ENCODE measurements at places on chromosomes 1 and 21. TPM values are rescaled to one million over a fixed set of nuclear protein-coding genes. Genes with fewer than 3 reads are reported as not detected.

Gene DDR2
- total RNA-seq, result 33.7 TPM

GRCh38 chr1:115343200-115343737 is 5.2 kb upstream of the NGF start:
- no peak for DNase-seq
- peaks cover 18% of the 10 kb centered on the region for H3K4me1 ChIP-seq
- no peak overlapping the region for H3K27ac ChIP-seq
- H3K36me3 ChIP-seq, result no peaks in the 10 kb centered on the region
- H3K4me3 ChIP-seq, result no peak overlapping the region

- no peaks in the 10 kb centered on the region for H3K36me3 ChIP-seq
- DNase-seq, result no peak
- peaks cover 7% of the 10 kb centered on the region for H3K4me1 ChIP-seq
- no peak overlapping the region for H3K4me3 ChIP-seq
- peaks cover 9% of the 10 kb centered on the region for H3K27me3 ChIP-seq
These were observed 126.9 kb downstream of the TMEM53 start for GRCh38 chr1:44547361-44547760.

DNA sequence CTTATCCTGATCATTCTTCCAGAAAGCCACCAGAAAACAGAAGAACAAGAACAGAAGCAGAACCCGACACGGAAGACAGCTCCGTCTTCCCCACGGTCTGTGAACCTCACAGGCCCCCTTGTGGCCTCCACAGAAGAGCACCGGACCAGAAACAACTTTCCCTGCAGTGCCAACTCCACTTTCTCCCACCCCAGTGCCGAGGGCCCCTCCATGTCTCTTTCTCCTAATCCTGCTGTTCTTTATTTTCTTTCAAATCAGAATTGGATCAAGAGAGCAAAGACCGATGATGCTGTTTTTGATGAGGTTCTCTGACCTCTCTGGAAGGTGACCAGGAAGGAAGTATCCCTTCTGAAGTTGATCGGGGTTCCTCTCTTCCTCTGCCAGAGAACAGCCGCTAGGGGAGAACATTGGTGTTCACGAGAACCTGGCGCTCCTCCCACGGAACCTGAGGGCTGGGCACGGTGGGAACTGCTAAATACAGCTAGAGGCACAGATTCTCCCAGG is 58.9 kb upstream of the CTTNBP2NL start:
- peaks cover 4% of the 10 kb centered on the region for H3K4me1 ChIP-seq
- DNase-seq, result peak; percentile 53

DNA sequence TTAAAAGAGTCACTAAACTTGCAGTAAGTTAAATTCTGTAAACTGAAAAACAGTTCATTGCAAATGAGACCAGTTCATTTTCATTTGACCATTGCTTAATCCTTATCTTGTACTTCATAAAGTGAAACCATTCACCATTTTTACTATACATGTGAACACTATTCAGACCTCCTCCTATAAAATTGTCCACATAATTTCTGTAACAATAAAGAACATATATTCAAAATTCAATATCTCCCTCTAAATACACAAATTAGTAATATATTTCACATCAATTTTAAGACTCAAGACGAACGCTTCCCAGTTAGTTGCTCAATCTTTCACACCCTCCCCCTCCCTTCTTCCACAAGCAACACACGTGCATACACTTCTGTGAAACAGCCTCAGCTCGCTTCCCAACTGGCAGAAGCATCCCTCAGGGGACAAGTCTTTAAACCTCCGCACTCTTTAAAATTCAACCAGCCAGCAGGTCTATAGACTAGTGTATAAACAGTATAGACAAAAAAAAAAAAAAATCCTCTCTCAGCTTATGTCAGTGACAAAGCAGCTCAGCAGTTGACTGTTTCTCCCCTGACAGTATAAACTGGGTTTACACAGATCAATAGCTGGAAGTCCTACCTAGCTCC is 99.6 kb downstream of the DENND1B start:
- no peaks in the 10 kb centered on the region for H3K36me3 ChIP-seq
- H3K27me3 ChIP-seq, result no peaks in the 10 kb centered on the region
- no peak overlapping the region for H3K27ac ChIP-seq

All from heart left ventricle (tissue), 16 donors.